Stimulated activated CD4-positive, alpha-beta T cell treated with anti-CD3 and anti-CD28 coated beads, TNF-alpha, amount 100 ng/mL, for 1 hour (primary cell): ENCODE measurements at places on chromosomes 13 and 19.

DNA sequence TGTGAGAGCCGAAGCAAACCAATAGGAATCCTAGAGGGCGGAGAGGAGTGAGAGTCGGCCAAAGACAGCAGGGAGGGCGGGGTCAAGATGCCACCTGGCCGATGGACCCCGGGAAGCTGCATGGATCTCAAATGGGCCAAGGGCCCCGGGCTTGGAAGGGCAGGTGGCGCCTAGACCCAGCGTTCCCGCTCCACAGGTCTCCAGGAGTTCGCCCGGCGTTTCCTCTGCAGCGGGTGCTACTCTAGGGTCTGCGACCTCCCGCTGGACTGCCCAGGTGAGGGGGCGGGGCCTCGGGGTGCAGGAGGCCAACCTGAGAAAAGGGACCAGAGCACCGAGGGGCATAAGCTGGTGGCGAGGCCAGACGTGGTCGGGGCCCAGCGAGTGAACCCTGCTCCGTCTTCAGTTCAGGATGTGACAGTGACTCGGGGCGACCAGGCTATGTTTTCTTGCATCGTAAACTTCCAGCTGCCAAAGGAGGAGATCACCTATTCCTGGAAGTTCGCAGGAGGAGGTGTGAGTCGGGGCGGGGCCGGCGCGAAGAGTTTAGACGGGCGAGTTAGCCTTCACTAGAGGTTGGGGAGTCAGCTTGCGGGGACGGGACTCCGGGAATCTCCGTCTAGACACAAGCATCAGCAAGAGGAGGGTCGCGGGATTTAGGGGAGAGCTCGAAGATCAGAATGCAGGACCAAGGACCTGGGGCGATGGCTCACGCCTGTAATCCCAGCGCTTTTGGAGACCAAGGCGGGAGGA, 9.9 kb downstream of the SPACA6 start:
- no peak for DNase-seq

- no peak for DNase-seq
Measured at GRCh38 chr13:71624653-71625600, 242.1 kb downstream of the DACH1 start.

DNA sequence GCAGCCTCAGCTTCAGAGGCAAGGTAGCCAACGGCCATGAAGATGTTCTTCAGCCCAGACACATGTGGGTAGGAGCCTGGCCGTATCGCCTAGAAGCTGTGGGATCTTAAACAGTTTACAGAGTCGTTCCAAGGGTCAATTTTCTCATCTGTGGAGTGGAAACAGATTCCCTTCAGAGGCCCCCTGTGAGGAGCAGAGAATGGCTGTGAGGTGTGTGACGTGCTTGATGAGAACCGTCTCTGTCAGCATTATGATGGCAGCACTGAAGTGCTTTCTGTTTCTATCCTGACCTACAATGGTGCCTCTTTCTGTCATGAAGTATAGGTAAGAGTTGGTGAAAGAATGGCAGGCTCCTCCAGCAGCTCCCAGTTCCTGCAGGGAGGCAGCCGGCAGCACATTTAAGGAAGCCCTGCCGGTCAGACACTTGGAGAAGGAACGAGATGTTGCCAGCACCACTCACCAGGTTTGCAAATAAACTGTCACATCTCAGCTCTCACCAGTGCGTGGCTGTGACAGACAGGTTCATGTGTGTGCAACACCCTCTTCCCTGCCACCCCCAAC, 277.3 kb downstream of the FOXO1 start:
- DNase-seq = no peak

DNA sequence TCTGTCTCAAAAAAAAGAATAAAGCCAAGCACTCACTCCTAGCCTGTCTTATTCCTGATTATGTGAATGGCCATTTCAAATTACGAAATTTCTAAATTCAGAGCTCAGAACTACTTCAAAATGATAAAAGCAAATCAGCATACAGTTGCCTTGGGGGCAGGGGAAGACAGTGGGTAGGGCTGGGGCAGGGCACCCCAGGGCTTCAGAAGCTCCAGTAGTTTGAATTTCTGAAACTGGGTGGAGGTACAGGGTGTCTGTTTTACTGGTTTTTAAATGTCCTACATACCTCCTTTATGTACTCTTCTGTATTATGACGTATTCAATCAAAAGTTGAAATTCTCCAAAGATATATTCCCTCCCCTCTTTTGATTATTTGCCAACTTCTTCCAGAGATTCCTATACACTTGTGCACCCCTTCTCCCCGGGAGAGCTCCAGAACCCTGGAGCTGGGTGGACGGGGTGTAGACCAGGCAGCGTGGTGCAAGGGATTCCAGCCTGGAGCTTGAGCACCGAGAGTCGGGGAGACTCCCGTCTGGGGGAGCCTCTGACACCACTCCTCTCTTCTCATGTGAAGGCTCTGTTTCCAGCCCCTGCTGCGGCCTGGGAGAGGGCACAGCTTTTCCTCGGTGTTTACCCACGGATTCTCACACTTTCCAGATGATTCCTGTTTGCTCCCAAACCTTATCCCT, 84.7 kb upstream of the GPR183 start:
- no peak for DNase-seq

DNA sequence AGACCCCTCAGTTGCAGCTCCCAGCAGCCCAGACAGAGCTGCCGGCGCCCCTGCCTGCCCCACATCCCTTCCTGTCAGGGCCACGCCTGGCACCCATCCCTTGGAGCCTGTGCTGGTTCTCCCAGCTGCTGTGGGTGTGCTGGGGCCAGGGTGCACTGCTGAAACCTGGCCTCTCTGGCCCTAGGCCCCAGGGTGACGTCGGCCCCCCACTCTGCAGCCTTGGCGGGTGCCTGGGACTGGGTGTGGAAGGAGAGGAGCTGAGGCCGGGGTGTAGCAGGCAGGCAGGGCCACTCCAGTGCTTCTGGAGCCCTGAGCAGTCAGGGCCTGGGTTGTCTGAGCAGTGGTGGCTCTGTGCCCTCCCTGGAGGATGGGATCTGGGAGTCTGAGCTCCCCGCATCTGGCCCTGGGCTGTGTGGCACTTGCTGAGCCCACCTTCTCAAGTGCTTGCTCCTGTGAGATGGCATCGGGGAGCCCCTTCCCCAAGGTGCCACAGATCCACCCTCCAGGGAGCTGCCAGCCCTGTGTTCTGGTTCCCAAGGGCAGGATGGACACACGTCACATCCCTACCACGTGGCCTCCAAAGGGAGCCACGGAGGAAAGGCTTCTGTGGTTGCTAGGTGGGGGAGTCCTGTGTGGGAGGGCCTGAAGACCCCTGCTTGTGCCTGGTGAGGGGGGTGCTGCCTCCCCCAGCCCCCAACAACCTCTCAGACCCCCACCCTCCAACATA, 5.2 kb downstream of the PLEKHJ1 start:
- DNase-seq = no peak

- DNase-seq = no peak
Measured at GRCh38 chr13:106372199-106373155, 163.0 kb downstream of the EFNB2 start.

DNA sequence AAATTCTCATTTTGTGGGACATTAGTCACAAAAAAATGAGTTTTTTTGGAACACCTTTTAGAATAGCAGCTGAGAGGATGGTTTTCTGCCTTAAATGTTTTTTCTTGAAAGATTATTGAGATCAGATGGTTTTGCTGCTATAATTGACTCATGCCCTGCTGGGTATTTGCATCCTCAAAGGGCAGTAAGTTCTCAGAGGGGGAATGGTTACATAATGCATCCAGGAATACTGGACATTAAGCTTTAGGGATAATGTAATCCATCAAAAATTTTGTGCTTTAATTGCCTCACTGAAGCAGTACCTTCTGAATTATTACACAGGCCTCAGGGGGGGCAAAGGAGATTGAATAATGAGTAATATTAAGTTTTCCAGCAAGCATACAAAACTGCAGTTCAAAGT, 866.3 kb upstream of the SPRY2 start:
- DNase-seq = no peak

DNA sequence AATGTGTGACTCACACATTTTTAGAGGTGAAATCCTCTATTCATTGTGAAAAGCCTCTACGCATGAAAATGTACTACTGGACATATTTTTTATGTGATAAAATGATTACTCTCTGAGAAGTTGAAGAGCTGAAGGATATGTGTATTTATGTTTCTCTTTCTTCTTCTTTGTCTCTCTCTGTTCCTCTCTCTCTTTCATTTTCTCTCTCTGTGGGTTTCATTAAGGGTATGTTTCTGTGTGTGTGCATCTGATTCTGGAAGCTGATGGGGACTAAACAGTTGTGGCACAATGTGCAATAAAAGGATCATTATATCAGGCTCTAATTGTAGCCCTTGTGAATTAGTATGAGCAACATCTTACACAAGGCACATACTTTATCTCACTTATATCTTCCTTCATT, 867.7 kb downstream of the PCDH9 start:
- DNase-seq = no peak

DNA sequence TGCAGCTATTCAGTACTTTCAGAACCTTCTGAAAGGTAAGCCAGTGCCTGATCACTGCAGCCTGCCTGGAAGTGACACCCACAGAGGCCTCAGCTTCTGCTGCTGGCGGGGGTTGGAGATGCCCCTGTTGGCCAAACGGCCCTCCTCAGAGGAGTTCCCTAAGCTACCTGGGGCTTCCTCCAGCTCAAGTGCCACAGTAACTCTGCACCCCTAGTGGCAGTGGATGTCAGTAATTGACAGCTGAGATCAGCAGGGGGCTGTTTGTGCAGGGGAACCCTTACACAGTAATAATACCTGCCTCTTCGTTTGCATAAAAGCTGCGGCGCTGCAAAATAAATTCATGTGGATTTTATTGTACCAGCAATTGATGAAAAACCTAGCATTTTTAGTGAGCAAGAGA, 28.9 kb downstream of the TDRD12 start:
- no peak for DNase-seq

- no peak for DNase-seq
Measured at GRCh38 chr13:107742544-107742943, 472.8 kb downstream of the LIG4 start.

DNA sequence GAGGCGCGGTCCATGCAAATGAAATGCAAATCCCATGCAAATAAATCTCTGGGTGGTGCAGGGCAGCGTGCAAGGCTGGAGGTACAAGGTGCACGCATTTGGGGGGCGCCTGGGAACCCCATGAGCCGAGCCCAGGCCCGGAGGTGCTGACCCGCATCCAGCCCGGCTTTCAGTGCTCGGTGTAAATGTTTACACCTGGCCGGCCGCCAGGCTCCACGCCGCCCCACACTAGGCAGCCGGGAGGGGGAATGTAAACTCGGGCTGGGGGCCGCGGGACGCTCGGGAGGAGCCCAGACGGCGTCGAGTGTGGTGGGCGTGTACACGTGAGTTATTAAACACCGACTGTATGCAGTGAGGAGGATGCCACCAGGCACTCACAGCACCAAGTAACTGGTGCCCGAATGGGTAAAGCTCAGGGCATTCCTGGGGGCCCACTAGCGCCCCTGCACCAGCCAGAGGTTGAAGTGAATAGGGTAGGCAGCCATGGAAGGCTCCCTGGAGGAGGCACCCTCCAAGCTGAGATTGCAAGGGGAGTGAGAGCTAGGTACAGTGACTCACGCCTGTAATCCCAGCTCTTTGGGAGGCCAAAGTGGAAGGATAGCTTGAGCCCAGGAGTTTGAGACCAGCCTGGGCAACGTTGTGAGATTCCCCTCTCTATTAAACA, 17.2 kb downstream of the FUT6 start:
- DNase-seq = no peak

GRCh38 chr13:41916173-41916954, 44.5 kb downstream of the VWA8 start:
- DNase-seq = no peak

DNA sequence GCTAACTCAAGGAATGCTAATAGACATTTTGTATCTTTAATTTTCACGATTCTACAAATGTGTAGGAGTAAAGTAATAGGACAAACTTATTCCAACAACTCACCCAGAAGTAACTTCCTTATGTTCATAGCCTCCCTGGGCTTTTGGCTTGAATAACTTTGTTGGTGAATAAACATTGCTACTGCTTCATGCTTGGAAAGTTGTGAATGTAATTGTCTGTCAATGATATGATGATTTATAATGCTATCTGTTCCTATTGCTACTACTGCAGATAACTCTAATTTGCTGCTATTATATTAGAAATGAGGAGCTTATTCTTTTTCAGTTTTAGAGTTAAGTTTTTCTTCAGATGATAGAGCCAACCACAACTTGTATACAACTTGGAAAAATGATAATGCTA, 307.7 kb downstream of the PCDH9 start:
- DNase-seq = no peak

GRCh38 chr19:28472843-28473242, 740.1 kb downstream of the UQCRFS1 start:
- no peak for DNase-seq

DNA sequence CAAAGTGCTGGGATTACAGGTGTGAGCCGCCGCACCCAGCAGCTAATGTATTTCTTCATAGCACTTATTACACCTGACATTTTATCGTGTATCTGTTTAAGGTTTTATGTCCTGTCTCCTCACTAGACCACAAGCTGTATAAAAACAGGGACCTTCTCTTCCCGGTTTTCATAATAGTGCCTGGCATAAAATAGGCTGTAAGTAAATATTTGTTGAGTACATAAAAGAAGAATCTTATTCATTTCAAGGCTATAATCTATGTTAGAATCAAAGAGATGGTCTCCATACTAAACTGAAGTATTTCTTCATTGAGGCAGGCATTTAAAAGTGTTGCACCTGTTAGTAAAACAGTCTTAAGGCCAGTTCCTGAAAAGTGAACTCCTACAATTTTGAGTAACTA, 194.0 kb downstream of the SHISA2 start:
- DNase-seq = no peak

DNA sequence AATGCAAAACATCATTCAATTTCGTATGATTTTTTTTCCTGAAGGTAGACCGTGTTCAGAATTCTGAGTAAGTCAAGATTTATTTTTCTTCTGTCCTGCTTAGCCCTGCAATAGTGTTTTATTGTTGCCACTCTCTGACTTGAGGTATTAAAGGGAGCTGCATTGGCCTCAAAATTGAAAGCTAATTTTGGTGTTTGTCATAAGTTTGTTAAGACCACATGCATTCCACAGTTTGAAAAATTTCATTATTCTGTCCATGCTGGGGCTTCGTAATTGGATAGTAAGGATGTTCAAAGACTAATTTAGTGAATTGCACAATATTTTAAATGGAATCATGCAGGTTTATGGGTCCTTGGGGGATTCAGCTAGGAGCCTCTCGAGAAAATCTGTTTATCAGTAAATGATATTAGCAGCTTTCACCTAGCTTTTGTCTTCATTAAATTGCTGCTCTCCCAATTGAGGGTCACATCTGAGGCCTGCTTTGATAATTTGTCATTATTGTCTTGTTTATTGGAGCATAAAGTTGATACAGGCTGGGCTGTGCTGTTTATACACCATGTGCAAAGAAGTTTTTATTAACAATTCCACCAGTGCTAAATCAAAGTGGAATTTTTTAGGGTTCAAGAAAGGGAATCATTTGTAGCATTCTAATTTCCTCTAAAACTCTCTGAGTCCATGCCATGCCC, 339.8 kb upstream of the OBI1 start:
- no peak for DNase-seq
